COR-L47 (cell line): ENCODE measurements at places on chromosomes 2 and 18.

DNA sequence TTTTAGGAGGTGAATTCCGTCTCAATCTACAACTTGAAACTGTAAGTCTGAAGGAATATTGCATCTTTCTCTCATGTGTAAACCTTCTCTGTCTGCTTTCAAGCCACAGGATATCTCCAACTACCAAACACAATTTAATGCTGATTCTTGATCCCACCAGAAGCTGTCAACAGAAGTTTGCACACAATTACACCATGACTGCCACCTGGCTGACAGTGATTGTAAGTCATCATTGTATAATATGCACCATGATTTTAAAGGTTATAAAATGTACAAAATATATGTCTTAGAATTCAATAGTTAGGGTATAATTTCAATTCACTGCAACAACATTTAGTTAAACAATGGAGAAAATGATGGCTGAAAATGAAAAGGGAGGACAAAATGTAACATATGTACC lies 18.4 kb downstream of the PREPL start:
- peak; percentile 18 for DNase-seq

DNA sequence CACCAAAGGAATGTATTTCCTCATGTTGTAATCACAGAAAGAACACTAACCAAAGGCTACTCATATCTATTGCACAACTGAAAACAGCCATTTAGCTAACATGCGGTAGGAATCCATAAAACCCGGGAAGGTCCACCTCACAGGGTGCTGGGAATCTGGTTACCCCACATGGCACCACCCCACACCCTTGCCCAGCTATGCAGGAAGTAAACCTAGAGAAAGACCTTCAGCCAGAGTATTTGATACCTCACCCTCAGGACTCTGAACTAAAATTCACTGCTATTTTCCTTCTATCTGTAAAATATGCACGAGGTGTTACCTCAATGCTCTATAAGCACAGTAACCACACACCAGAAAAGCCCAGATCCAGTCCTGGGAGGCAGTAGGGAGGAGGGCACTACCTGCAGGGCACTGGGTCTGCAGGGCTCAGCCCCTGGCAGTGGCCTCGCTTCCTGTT lies 45.8 kb downstream of the PTPN2 start:
- DNase-seq: no peak

DNA sequence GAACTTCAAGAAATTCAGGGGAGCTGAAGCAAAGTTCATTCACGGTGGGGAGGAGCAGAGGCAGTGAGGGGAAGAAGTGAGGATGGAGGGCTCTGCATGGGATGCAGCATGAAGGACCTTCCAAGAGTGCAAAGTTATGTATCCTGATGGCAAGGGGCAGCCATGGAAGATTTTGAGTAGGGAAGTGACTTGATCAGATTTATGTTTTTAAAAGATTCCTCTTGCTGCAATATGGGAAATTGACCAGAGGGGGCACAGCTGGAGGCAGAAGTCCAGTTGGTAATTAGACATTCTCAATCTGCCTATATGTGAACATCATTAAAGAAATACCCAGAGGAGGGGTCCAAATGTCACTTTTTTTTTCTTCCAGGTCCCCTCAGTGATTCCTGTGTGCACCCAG lies 21.5 kb upstream of the ANXA4 start:
- DNase-seq: no peak

DNA sequence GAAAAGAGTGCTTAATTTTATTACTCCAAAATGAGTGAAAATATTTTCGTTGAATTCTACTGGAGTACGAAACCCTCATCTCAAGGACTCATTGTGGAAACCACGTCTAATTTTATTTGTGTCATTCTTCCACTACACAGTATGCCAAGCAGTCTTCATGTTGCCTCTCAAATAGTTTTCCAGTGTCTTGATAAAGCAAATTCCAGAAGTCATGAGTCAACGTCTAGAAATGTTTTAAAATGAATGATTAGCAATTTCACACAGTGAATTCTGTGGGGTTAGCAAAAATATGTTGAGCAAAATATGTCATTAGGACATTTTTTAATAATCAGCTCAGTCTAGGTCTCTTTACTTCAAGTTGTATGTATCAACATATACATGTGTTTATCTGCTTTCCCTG lies 865.5 kb downstream of the DSC3 start:
- DNase-seq: no peak

DNA sequence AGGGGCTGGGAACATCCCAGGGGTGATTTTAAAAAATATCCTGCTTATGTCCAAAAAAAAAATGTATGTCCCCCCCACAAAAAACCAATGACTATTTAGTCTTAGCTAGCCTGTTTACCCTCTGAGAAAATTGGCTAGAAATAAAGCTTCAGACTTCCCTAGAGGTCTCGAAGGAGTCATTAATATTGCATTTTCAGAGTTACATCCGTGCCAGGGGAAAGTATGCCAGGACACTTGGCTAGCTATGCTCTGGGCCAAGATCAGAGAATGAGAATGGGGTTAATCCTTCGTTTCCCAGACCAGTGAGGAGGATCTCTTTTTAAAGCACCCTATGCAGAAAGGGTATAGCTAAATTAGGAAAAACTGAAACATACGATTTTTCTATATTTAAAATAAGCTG lies 183.6 kb downstream of the MC4R start:
- DNase-seq: no peak
